DMS79 (cell line): ENCODE measurements at places on chromosomes 1 and 21.
A peak's percentile ranks its signal among the peaks of the same experiment; 100 is the strongest.

DNA sequence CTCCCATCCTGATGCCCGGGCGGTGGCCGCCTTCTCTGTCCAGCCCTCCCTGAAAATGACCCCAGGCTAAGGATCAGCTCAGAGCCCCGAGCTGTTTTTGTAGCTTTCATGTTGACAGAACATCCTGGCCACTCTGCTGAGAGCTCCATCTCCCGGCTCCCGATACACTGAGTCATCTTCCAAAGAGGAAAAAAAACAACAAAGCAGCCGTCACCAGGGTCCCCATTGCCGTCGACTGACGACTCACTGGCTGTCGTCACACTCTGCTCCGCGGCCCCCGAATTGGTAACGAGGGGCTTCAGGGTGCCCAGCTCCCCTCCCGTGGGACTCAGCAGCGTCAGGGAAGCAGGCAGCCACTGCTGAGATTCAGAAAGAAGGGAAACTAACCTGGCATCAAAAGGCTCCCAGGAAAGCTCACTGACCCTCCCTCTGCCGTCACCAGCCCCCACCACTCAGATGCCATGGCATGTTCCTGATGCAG is 67.2 kb downstream of the CD46 start:
- no peak for DNase-seq

DNA sequence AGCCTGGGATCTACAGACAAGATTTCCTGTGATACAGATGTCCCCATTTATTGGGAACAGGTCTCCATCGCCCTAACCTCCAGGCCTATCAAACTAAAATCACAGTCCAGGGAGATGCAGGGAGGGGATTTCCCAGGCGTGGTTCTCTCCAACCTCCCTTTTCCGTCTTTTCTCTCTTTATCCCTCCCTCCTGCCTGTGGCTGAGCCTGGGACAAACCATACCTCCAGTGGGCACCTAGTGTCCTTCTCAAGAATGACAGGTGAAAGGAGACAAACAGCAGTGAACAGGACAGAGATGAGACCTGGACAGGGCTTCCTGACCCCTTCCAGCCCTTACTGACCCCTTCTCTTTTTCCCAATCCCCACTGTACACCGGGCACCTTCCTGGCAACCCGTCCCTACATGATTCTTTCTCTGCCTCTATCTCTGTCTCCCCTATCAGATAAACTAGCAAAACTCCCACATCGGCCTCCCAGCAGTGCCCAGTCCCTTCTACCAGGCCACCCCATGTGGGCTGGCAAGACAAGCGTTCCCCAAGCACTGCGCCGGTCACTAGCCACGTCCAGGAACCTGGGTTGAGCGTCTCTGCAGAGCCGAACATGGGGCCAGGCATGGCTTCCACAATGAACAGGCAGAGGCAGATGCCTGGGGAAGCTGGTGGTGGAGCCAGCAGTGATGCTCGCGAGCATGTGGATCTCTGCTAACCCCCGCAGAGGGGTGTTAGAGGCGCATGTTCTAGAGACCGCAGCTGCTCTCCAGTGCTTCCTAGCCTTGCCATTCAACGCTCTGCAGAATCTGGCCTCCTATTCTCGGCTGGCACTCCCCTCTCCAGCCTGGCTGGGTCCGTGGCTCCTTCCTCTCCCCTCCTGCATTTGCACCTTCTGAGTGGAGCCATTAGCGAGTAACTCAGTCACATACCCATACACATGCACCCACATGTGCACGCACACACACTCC is 54.7 kb downstream of the ELK4 start:
- DNase-seq, result no peak

- DNase-seq, result no peak
Measured at GRCh38 chr1:210373878-210374599, 45.3 kb downstream of the HHAT start.

DNA sequence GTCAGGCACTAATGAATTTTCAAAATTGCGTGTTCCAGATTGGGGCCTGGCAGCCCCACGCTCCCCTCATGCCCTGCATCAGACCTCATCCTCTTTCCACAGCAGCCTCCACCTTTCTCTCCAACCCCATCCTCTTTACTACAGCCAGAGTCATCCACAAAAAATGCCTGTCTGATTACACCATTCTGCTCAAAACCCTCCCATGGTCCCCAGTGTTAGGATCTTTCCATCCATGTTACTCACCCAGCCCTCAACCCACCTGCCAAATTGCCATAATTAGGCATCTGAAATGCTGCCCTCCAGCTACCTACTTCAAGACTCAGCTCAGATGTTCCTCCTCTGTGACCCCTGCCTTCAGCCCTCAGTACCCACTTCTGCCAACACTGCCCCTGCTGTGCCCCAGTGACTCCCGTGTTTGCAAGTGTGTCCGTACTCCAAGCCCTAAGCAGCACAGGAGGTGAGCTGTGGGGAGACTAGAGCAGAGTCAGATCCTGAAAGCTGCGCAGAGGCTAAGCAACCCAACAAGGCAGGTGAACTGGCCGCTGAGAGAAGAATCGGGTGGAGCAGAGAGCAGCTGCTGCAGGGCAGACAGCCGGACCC is 715 bp upstream of the ARTN start:
- peak; percentile 28 for DNase-seq

DNA sequence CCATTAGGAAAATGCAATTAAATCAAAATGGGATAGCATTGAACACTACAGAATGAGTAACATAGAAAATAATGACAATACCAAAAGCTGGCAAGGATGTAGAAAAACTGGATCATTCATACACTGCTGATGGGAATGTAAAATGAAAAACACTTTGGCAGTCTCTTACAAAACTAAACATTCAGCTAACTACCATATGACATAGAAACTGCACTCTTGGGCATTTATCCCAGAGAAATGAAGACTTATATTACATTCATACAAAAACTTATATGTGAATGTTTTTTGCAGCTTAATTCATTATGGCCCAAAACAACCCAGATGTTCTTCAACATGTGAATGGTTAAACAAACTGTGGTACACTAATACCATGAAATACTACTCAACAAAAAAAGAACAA is 66.4 kb downstream of the ANKRD13C start:
- no peak for DNase-seq

DNA sequence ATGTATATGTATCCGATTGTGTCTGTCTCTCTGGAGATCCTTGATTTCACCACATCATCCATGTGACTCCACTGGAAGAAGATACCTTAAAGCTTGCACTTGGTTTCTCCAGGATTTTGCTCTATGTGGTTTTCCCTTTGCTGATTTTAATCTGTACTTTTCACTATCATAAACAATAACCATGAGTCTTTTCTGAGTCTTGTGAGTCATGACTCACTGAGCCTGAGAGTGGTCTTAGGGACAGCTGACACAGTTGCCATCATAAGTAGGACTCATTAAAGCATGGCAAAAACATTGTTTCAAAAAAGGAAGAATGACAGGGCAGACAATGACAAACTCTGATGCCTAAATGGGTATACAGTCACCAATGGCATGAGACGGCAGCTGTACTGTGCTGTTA is 226.2 kb downstream of the AKT3 start:
- no peak for DNase-seq

GRCh38 chr1:24652382-24652781 is 9.3 kb downstream of the SRRM1 start:
- no peak for DNase-seq

DNA sequence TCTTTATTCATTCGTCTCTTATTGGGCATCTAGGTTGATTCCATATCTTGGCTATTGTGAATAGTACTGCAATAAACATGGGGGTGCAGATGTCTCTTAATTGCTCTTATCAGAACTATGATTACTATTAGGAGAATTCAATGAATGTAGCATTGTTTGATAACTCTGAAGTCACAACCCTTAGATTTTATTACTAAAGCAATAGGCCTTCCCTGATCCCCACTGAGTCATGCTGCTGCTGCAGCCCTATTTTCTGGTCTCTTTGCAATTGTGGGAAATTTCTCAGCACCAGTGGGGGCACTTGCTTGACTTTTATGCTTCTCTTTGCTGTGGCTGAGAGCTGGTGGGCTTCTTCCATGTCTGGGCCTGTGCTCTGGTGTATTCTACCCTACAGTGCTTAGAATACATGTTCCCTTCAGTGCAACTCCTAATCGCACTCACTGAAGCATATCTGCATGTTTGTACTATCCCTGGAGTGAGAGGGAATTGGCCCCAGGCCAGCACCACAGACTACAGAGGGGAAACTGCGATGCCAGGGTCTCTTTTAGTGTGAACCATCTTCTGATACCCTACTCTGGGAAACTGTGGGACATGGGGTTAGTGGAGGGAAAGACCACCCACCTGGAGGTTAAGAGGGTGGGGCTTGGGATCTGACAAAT is 52.2 kb upstream of the ROR1 start:
- DNase-seq, result no peak

DNA sequence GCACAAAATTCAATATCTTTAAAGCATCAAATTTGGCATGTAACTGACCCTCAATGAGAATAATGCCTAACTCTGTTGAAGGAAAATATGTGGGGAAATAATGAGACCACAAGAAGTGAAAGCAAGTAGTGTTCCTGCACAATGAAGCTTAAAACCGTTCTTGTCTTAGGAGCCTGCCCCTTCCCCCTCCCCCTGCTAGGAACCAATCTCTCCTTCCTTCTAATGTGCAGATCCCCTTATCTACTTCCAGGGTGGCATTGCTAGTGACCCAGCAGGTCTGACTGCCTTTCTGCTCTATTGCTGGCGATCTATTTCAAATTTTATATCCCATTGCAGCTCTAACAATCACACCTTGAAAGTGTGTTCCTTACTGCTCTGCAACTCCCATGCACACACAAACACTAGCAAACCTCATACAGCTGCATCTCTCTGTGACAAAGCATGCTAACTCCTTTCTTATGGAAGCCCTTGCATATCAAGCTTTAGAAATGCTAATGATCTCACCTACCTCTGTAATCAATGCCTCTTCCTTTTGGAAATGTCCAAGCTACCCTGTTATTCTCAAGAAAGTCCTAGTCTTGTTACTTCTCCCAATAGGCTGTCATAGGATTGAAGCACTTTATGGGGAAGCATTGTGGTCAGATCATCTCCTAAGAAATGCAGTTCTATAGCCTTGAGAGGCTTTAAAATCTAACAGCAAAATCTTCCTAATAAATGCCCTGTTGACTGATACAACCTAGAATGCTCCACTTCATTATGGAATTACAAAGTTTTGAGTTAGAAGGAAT is 26.5 kb downstream of the BCL9 start:
- DNase-seq, result no peak
